Lung (tissue), 17 donors: ENCODE measurements at places on chromosomes 12 and 14. TPM values are rescaled to one million over a fixed set of nuclear protein-coding genes. Genes with fewer than 3 reads are reported as not detected.

GRCh38 chr12:50768391-50768790 is 4.5 kb downstream of the ATF1 start:
- H3K27ac ChIP-seq, result no peak overlapping the region
- no peaks in the 10 kb centered on the region for H3K27me3 ChIP-seq
- H3K4me3 ChIP-seq, result no peak overlapping the region
- H3K4me1 ChIP-seq, result peaks cover 8% of the 10 kb centered on the region

DNA sequence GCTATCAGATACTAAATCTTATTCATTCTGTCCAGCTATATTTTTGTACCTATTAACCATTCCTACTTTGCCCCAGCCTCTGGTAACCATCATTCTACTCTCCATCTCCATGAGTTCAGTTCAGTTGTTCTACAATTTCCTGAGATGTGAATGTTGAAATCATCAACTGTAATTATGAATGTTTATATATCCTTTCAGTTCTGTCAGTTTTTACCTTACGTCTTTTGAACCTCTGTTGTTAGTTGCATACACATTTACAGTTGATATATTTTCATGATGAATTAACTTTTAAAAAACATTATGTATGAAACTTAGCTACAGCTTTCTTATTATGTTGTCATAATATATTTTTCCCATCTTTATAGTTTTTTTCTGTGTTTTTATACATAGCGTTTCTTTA is 102.1 kb downstream of the ARID2 start:
- peaks cover 6% of the 10 kb centered on the region for H3K4me1 ChIP-seq
- H3K36me3 ChIP-seq, result no peaks in the 10 kb centered on the region
- no peak overlapping the region for H3K4me3 ChIP-seq
- DNase-seq, result no peak

- DNase-seq, result peak; percentile 20
- no peak overlapping the region for H3K4me3 ChIP-seq
- H3K4me1 ChIP-seq, result no peaks in the 10 kb centered on the region
- no peaks in the 10 kb centered on the region for H3K27me3 ChIP-seq
Measured at GRCh38 chr12:59650588-59651228, 54.9 kb downstream of the SLC16A7 start.

GRCh38 chr12:122992386-122992785 is 11.9 kb downstream of the ARL6IP4 start:
- no peaks in the 10 kb centered on the region for H3K36me3 ChIP-seq
- DNase-seq, result no peak
- no peak overlapping the region for H3K4me3 ChIP-seq

GRCh38 chr14:90491911-90492531 is 95.2 kb downstream of the CALM1 start:
- H3K36me3 ChIP-seq, result no peaks in the 10 kb centered on the region
- H3K27ac ChIP-seq, result no peak overlapping the region
- H3K4me1 ChIP-seq, result no peaks in the 10 kb centered on the region
- no peak for DNase-seq

DNA sequence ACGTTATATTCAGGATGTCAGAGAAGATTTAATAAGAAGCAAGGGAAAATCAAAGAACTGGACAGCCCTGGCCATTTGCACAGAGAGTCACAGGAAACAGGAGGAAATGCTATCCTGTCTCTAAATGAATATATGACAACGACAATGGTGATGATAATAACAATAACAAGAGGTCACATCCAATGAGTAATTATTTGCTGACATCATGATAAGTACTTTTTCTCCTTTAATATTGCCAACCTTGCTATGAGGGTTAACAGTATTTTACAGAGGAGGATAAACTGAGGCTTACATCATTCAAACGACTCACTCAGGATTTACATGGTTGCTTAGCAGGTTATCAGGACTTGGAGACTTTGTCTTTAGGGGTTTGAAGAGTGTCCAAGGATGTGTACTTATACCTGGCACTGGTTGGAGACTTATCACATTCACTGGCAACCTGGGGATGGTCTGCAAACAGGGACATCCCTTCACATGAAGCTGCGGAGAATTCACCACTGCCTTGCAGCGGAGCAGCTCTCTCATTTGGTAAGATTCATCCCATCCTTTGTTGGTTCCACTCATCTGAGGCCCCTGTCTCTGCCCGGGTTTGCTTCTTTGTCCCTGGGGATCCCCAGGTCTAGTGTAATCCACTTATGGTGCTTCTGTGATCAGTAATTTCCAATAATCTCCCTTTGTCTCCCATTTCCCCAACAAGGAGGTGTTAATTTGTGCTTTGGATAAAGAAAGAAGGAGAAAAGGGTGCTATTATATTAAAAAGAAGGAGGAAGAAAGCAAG is 637.8 kb downstream of the BCL11B start:
- H3K4me3 ChIP-seq, result no peak overlapping the region
- H3K36me3 ChIP-seq, result no peaks in the 10 kb centered on the region
- DNase-seq, result no peak
- no peaks in the 10 kb centered on the region for H3K27me3 ChIP-seq
- no peaks in the 10 kb centered on the region for H3K4me1 ChIP-seq

DNA sequence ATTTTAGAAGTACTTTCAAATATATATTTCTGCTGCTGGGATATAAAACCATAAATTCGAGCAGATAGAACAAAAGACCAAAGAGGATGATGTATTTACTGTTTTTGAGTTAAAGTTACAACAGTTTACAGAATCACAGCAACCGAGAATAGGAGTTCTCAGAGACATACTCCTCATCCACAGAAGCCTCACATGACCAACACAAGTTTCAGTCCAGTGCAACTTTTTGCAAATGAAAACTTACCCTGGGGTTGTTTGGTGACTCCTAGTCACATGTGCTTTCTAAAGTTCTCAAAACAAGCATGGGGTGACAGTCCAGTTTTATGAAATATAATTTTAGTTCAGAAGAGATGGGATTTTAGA is 117.1 kb downstream of the PRKCH start:
- no peaks in the 10 kb centered on the region for H3K27me3 ChIP-seq
- H3K4me1 ChIP-seq, result peaks cover 24% of the 10 kb centered on the region
- no peak overlapping the region for H3K4me3 ChIP-seq
- H3K27ac ChIP-seq, result no peak overlapping the region
- no peaks in the 10 kb centered on the region for H3K36me3 ChIP-seq

- H3K4me3 ChIP-seq, result peak overlapping the region; percentile 55
- peak overlapping the region; percentile 99 for H3K27ac ChIP-seq
- peaks cover 20% of the 10 kb centered on the region for H3K36me3 ChIP-seq
- no peaks in the 10 kb centered on the region for H3K27me3 ChIP-seq
- H3K4me1 ChIP-seq, result peaks cover 6% of the 10 kb centered on the region
Measured at GRCh38 chr14:24430682-24431568, 1.2 kb downstream of the KHNYN start.

DNA sequence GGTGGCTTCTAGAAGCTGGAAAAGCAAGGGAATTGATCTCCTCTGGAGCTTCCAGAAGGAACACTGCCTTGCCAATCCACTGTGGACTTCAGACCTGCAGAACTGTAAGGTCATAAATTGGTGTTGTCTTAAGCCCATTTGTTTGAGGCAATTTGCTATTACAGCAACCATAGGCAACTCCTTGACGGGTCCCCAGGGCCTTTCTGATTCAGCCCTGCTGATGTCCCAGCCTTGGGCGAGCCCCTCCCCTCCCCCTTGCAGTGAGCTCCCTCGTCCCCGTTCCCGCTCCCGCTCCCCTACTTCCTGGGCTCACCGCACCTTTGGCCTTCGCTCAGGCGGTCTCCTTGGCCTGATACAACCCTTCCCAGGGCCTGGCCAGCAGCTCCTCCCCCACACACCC is 18.9 kb upstream of the DIO3 start:
- H3K4me3 ChIP-seq, result no peak overlapping the region
- no peak overlapping the region for H3K27ac ChIP-seq
- H3K27me3 ChIP-seq, result no peaks in the 10 kb centered on the region
- no peaks in the 10 kb centered on the region for H3K4me1 ChIP-seq
- DNase-seq, result no peak

DNA sequence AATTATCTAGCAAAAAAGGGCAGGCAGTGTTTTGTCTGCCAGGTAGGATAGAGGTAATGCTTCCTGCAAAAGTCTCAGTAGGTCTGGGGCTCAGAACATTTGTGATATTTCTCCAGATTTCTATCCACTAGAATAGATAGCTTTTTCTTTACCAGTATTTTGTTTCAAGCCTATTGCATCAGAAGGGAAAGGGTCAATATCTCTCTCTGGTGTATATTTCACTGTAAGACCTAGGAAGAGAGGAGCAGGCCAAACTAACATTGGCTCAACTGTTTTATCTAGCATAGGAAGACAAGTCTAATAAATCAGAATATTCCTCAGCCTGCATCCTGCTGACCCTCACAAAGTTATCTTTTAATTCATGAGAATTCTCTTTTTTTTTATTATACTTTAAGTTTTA is 106.7 kb upstream of the DAAM1 start:
- DNase-seq, result no peak
- no peaks in the 10 kb centered on the region for H3K36me3 ChIP-seq
- H3K4me1 ChIP-seq, result no peaks in the 10 kb centered on the region
- no peaks in the 10 kb centered on the region for H3K27me3 ChIP-seq
- no peak overlapping the region for H3K4me3 ChIP-seq

GRCh38 chr12:131380965-131381705 is 329.8 kb upstream of the SFSWAP start:
- no peak overlapping the region for H3K4me3 ChIP-seq
- no peaks in the 10 kb centered on the region for H3K4me1 ChIP-seq
- peaks cover 4% of the 10 kb centered on the region for H3K27me3 ChIP-seq
- H3K27ac ChIP-seq, result no peak overlapping the region

DNA sequence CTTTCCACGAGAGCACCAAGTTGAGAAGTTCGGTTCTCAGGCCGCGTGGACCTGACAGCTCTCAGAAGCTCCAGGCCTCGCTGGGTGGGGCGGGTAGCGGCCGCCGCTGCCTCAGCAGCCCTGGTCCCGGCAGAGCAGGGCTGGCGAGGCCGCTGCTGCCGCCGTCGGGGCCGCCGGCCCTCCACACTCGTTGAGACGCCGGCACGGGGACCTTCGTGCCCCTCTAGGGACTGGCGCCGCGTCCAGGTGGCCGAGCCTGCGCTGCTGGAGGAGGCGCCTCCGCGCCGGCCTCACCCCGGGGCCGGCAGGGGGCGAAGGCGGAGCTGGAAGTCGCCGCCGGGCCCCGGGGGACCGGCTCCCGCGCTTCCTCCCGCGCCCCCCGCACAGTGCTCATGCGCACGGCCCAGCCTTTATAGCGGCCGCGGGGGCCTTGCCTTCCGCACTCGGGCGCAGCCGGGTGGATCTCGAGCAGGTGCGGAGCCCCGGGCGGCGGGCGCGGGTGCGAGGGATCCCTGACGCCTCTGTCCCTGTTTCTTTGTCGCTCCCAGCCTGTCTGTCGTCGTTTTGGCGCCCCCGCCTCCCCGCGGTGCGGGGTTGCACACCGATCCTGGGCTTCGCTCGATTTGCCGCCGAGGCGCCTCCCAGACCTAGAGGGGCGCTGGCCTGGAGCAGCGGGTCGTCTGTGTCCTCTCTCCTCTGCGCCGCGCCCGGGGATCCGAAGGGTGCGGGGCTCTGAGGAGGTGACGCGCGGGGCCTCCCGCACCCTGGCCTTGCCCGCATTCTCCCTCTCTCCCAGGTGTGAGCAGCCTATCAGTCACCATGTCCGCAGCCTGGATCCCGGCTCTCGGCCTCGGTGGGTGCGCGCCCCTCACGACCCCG is at the start of gene COCH:
COCH (plus strand) TSS at position 440 of the 879 bp plus-strand sequence; CDS start at position 820, 380 bp downstream.
- peak within 1 kb of the TSS; percentile 29 for H3K4me3 ChIP-seq
- DNase-seq, result peak; percentile 32
- H3K27ac ChIP-seq, result no peak within 1 kb of the TSS
- peaks cover 14% of the 10 kb centered on the region for H3K4me1 ChIP-seq
- H3K36me3 ChIP-seq, result no peaks in the 10 kb centered on the region
- no peaks in the 10 kb centered on the region for H3K27me3 ChIP-seq

DNA sequence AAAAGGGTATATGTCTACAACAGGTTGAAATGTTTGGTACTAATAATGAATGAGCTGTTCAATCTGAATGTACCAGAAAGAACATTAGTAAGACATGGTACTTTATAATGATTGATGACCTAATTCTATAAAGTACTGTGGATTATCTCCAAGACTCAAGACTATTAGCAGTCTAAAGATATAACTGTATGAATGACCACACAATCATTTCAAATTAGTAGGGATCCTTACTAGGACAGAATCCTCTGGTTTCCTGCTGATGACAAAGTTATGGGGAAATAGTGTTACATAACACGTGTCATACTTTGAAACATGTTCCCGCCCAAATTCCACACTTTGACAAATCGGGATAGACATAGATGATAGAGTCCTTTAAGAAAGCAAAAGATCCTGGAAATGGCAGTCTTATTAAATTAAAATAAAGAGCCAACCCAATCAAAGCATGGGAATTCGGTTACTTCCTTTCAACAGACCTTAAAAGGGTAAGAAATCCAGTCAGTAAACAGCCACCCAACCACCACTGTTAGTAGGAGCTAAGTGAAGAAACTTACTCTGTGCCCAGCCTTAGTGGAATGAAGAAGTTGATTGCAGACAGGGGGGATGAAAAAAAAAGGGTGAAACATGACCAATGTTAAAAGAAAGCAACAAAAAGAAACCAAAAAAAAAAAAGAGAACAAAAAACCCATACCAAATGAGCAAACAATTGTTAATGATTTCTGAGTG is 2.8 kb downstream of the VPS29 start:
- DNase-seq, result no peak
- H3K27ac ChIP-seq, result no peak overlapping the region
- H3K27me3 ChIP-seq, result no peaks in the 10 kb centered on the region
- H3K36me3 ChIP-seq, result peaks cover 6% of the 10 kb centered on the region
- peaks cover 9% of the 10 kb centered on the region for H3K4me1 ChIP-seq

GRCh38 chr12:102462795-102463465 is 17.4 kb downstream of the IGF1 start:
- H3K27ac ChIP-seq, result no peak overlapping the region
- H3K36me3 ChIP-seq, result no peaks in the 10 kb centered on the region
- DNase-seq, result no peak
- H3K27me3 ChIP-seq, result no peaks in the 10 kb centered on the region
- H3K4me1 ChIP-seq, result no peaks in the 10 kb centered on the region
- H3K4me3 ChIP-seq, result no peak overlapping the region

GRCh38 chr12:69511469-69512267 is 41.5 kb downstream of the FRS2 start:
- H3K27me3 ChIP-seq, result no peaks in the 10 kb centered on the region
- H3K27ac ChIP-seq, result no peak overlapping the region
- peaks cover 27% of the 10 kb centered on the region for H3K4me1 ChIP-seq
- no peak overlapping the region for H3K4me3 ChIP-seq

- H3K27me3 ChIP-seq, result no peaks in the 10 kb centered on the region
- H3K27ac ChIP-seq, result no peak overlapping the region
- no peaks in the 10 kb centered on the region for H3K36me3 ChIP-seq
- no peaks in the 10 kb centered on the region for H3K4me1 ChIP-seq
- peak; percentile 37 for DNase-seq
Measured at GRCh38 chr14:34733245-34733644, 18.9 kb upstream of the CFL2 start.

- no peak for DNase-seq
- H3K27me3 ChIP-seq, result peaks cover 3% of the 10 kb centered on the region
- no peaks in the 10 kb centered on the region for H3K36me3 ChIP-seq
- no peak overlapping the region for H3K4me3 ChIP-seq
- no peak overlapping the region for H3K27ac ChIP-seq
Measured at GRCh38 chr14:77623201-77623600, 6.8 kb upstream of the SPTLC2 start.

The PSMB11 gene
- total RNA-seq, result not detected

The CAPRIN2 gene
- total RNA-seq, result 17.4 TPM

The SLC2A14 gene
- not detected for total RNA-seq

The MYH7 gene
- not detected for total RNA-seq

The GALNT8 gene
- 0.40 TPM for total RNA-seq
